ENCODE measurements at places on chromosomes 6 and 20.

DNA sequence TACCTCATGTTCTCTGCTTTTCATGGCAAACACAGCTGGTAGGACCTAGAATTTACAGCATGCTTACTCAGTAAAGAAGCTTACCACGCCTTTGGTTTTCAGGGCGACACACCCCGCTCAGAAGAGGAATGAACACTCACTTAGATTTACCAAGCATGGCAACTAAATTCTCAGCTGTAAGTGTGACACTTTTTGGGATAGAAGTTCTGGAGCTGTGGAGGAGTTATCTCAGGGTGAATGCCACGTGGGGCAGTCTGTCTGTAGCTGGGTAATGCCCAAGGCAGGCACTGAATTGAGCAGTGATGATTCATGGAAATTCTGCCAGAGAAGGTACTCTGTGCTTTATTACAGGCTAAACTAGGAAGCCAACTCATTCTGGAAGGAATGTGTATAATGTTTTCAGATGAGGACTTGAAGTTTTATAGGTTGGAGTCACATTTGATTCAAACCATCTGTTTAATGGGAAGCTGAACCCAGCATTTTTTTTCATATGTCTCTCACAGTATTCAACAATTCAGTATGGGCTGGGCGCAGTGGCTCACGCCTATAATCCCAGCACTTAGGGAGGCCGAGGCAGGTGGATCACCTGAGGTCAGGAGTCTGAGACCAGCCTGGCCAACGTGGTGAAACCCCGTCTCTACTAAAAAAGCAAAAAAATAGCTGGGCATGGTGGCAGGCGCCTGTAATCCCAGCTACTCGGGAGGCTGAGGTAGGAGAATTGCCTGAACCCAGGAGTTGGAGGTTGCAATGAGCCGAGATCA lies 3.5 kb upstream of the PRIM2 start:
- no peak for DNase-seq

DNA sequence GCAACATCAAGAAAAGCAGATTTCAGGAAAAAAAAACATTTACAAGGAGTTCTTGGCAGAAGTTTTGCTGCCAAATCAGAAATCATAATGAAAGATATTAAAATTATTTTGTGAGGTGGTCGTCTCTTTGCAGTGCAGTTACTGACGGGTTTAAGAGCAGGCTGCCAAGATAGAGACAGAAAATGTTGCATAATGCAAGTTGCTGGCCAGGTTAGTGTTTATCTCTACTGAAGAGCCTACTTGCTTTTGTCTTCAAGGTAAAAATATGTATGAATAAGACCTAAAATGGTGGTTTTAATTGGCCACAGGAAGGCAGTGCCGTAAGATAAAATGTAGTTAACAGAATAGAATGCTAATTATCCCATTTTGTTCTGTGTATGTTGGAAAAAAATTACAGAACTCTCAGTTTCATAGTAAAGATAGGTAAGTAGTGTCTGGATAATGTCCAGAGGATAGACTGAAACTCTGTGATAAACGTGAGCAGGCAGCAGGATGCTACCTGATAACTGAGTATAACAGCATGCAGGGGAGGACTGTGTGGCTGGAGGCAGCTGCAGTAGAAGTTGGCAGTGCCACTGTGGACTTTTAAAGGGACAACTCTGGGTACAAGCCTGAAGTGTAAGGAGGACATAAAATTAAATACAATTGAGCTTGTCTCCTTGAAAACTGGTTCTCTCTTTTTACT lies 13.9 kb downstream of the FOXO3 start:
- no peak for DNase-seq

DNA sequence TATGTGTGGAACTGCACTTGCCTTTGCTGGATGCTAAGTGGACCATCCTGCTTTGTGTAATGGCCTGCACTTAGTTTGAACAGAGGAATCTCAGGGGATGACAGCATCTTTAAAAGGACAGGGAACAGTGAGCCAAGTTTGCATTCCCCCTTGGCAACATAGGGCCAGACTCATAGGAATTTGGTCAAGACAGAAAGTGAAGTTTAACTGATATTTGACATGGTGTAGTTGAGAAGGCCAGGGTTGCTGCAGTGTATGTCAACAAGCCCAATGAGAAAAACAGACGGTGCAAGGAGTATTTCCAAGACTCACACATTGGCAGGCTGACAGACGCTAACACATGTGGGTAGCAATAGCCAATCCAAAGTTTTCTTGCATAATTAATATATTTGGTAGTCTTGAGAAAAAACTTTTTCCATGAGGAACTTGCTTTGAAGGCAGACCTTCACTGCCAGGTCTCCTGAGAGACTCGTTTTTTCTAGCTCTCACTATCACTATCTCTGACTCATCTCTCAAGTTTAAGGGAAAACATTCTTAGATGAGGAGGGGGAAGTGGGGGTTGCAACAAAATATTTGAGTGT lies 213.8 kb downstream of the IBTK start:
- DNase-seq, result no peak

GRCh38 chr20:36482044-36482473 lies 59.3 kb upstream of the MYL9 start:
- DNase-seq, result no peak

- peak; percentile 29 for DNase-seq
Measured at GRCh38 chr20:47682028-47682783, 103.1 kb downstream of the SULF2 start.

GRCh38 chr20:9441948-9442347 lies 72.4 kb upstream of the LAMP5 start:
- no peak for DNase-seq

GRCh38 chr6:41655646-41656001 lies 17.4 kb downstream of the MDFI start:
- DNase-seq, result no peak

DNA sequence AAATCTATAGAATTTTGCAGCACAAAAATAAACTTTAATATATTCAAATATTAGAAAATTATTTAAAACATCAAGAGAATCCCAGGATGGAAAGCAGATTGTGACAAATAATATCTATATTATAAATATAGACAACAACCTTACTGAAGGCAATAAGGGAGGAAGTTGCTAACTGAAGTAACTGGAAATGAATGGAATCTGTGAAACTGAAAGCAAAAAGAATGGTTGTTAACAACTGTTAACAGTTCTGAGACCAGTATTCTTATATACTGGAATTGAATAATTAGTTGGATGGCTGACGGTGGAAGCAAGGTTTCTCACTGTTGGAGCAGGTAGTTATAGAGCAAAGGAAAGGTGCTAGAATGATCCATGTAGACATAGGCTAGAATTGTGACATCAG lies 220.4 kb downstream of the PLCB1 start:
- no peak for DNase-seq

DNA sequence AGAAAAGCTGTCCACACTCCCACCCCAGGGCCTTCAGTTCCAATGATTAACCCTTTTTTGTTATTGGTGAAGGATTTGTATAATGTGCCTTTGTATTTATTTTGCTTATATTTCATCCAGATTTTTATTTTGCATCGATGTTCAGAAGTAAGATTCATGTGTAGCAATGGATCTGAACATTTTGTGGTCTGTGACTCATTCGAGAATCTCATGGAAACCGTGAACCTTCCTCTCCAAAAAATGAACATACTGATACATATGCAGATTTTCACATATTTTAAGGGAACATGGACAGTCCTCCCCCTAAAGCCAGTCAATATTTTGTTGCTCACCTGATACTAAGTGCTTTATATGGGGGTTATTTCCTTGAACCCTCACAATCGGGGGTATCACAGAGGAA lies 421.8 kb upstream of the SOX4 start:
- DNase-seq, result no peak

- no peak for DNase-seq
Measured at GRCh38 chr6:87484491-87484890, 11.7 kb downstream of the SLC35A1 start.

- DNase-seq, result no peak
Measured at GRCh38 chr20:19830211-19830785, 72.2 kb downstream of the RIN2 start.

- no peak for DNase-seq
Measured at GRCh38 chr6:115456848-115457247, 603.8 kb downstream of the FRK start.

DNA sequence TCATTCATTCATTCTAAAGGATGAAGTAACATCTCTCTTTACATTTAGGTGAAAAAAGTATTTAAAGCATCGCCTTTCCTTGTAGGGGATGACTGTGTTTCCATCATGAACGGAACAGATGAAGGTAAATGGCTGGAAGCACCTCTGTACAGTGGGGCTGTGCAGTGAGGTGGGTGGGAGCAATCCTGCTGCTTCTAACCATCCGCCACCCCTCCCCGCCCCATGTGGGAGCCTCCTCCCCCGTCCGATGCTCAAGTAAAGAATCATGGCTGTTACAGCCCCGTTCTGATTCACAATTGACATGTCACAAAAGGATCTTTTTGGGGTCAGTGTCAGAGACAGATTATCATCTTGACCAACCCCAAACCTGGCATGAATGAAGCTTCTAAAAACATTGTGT lies 19.3 kb downstream of the ENTPD6 start:
- no peak for DNase-seq

- no peak for DNase-seq
Measured at GRCh38 chr6:106614166-106614565, 15.1 kb downstream of the RTN4IP1 start.

- peak; percentile 56 for DNase-seq
Measured at GRCh38 chr6:83514866-83515466, 2.6 kb downstream of the PRSS35 start.

DNA sequence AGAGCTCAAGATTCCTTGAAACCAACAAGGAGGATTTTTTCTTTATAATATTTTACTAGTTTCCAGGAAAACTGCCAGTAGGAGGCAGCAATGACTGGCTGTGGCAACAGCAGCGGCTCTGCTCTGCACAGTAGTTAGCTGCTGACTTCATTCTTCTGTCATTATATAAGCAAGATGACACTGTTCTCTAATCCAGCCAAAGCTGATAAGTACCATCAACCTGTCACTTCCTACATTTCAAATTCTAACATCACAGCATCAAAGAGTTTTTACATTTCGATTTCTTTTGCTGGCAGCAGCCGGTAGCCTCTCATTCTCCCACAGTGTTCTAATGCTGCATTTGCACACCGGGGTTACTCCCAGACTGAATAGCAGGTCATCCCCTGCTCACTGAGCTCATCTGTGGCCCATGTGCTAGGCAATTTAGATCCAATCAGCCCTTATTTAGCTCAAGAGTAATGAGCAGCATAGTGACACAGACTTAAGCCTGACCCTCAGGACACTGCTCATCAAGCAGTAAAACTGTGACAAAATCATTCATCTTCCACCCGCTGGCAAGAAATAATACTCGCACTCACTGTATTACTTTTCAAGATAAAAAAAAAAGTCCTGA lies 67.8 kb downstream of the MMS22L start:
- peak; percentile 58 for DNase-seq

GRCh38 chr6:13113981-13114593 lies 214.2 kb downstream of the TBC1D7 start:
- no peak for DNase-seq

DNA sequence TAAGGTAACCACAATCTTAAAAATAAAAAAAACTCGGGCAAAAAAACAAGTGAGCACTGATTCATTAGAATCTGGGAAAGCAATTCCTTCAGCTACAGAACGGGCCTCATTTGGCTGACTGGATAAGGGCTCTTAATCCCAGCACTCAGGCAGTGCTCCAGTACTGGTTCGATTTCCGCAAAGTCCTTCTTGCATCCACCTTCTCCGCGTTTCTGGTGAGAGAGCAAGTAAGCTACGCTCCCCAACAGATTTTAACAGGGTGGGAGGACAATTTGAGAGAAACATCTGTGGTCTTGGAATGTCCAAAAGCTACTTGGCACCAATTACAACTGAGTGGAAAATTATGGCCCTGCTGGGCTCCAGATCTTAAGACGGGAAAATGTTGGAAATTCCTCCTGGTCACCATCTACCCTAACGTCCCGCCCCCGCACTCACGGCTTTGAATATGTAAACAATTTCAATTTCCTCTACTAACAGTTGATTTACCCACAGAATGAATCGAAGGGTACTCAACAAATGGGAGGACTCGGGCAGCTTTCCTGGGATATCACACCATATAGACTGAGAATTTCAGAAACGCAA lies 18.1 kb upstream of the ZSCAN9 start:
- no peak for DNase-seq

DNA sequence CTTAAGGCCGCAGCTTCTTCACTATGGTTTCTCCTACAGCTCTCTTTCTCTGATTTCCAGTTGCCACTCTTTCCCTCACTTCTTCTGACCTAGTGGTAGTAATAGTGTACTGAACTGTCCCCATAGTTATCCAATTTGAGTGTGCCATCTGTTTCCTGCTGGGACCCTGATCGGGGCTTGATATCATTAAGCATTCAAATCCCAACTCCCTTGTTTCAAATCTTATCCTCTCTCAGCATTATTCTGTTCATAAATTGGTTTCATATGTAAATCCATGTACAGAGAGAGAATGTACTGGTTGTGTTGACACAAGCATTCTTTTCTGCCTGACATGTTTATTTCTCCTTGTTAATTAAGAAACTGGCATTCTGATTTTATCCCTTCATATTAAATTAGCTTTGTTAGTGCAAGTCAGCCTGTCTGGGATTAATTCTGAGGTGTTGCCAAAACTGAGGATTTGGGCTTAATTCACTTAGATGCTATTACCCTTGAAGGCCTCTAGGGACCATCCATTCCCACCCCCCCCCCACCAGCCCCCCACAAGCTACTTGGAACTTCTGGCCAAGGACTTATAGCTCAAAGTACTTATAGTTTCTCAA lies 84.6 kb upstream of the PROKR2 start:
- no peak for DNase-seq

DNA sequence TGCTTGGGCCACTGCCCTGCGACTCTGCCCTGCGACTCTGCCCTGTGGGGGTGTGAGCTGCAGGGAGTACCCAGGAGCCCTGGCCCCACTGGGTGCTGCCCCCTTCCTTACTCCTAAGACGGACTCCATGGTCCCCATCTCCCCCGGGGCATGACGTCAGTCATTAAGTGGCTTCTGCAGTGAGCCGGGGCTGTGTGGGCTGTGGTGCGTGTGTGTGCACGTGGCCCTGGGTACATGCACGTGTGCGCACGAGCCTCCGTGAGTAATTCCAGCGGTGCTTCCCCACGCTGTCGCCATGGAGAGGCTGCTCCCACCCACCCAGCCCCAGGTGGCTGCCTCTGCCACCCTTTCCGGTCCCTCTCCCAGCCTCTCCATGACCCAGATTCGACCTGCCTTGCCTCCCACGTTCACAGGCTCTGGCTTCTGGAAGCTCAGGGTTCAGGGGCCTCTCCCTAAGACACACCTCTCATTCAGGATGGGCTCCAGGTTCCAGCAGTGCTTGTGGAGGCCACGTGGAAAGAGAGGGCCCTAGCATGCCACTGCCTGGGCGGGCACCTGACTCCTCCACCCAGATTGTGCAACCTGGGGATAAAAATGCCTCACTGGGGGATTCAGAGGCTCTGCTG lies 88.3 kb downstream of the DLGAP4 start:
- no peak for DNase-seq

- DNase-seq, result no peak
Measured at GRCh38 chr6:151096691-151097606, 142.8 kb upstream of the AKAP12 start.

DNA sequence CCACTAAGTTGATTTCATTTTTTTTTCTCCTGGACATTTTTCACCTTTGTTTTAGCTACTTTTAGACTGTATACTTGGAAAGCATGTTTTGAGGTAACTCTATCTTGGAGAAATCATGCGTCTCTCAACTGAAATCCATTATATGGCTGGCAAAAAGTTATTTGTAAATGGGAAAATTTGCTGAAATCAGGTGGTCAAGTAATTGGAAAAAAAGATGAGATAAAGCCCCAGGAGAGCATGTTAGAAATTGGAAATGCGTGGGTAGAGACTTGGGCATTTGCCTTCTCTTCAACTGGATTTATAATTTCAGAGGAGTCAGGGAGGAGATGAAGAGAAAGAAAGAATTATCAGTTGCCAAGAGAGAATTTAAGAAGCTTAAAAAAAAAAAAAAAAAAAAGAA lies 217.1 kb upstream of the MAP3K7 start:
- no peak for DNase-seq

Measured in Kasumi-1 (cell line).